NCI-H187 (cell line): ENCODE measurements at places on chromosomes 4 and X.
A peak's percentile ranks its signal among the peaks of the same experiment; 100 is the strongest.

DNA sequence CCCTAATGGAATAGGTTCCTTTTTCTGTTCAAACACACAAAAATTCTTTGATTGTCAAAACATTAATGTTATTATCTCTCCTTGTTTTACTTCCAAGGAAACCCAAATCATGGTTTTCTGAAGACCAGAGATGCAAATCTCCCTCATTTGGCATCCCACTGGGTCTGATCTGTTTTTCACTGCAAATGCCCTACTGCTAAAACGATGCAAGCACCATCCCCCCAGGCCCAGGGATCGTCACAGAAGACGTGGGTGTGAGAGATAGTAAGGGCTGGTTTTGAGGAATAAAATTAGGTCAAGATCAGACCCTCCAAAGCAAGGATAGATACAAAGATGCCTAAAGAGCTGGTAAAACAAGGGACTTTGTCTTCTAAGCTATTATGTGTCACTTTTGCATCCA, 33.6 kb downstream of the GSPT2 start:
- DNase-seq, result no peak

DNA sequence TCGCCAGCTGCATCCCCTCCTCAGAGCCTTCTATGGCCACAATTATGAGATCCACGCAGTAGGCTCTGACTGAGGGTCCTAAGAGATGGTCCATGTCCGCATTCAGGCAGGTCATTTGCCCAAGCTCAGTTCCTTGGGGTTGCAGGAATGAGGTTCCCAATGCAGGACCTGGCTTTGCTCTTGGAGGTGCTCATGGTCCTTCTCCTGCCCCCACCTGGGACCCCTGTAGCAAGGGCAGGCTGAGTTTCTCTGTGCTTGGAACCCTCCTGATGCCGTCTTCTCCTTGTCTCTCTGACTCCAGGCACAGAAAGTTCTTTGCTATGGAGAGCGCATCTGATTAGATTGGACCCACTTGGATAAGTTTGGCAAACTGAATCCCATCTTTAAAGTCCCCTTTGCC, 16.5 kb upstream of the SHOX start:
- DNase-seq, result no peak

DNA sequence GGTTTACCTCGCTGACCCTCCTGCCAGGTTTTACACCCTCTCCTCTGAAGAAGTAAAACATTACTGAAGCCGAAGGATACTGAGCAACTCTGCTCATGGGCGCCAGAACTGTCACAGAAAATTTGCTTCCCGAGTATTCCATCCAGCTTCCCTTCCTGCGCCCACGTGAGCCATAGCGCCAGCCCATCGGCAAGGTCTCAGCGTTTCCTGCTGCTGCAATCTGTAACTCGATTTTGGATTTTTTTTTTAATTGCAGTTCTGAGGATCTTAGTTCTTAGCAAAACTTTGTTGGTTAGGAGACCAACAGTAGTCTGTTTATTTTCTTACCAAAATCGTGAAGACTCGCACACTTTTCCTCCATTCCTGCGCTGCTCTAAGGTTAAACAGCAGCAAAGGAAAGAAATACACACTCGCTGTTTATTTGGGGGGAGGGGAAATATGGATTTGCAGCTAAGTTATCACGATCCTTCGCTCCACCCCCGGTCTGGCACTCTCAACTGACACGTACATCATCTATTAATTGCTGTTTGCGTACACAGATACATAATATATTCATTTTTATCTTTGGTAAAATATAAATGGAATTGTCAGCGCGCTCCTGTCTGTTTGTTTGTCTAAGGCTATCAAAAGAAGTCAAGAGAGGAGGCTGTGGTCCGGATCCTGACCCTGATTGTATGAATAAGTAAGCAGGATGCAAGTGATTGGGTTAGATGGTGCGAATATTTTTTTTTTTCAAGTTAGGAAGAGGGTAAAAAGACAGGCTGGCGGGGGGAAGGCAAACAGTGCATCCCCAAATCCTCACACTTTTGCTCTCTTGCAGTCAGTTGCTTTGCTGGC, at the start of gene TLL1:
TSS of gene TLL1 (plus strand) at position 777 of the 837 bp plus-strand sequence. CDS start 668 bp downstream, outside the sequence.
- DNase-seq, result no peak

GRCh38 chr4:181569553-181569952, 673.6 kb upstream of the TENM3 start:
- no peak for DNase-seq

DNA sequence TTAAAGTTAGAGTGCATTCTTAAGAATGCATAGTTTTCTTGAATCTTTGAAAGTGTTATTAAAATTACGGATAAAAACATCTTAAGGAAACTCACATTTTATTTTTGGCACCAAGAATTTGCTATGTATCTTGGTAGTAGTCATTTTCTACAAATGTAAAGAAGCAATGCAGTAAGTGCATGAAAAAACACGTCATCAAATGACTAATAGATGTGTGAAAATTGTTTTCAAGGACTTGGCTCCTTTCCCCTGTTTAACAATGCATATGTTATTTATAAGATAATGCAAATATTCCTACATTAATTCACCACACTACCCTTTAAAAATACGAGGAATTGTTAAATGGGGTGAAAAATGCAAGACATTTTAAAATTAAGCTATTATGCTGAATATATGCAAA, 461.2 kb upstream of the PCDH7 start:
- no peak for DNase-seq

DNA sequence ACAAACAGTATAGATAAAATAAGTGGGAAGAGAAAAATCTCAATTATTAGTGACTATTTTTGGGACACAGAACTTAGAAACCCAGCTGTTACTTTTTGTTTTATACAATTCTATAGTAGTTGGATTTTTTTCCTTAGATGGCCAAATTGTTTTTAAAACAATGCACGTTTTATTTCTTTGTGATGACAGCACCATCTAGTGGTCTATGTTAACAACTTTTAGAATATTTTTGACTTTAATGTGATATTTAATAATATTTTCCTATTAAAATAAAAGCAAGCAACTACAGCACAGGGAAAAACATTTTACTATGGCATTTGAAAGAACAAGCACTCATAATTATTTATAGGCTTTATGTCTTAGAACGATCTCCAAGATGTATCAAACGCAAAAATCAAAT, 5.6 kb upstream of the SMIM31 start:
- DNase-seq, result no peak

- DNase-seq, result no peak
These were observed 206.2 kb downstream of the KCNIP4 start for GRCh38 chr4:21742326-21742725.

DNA sequence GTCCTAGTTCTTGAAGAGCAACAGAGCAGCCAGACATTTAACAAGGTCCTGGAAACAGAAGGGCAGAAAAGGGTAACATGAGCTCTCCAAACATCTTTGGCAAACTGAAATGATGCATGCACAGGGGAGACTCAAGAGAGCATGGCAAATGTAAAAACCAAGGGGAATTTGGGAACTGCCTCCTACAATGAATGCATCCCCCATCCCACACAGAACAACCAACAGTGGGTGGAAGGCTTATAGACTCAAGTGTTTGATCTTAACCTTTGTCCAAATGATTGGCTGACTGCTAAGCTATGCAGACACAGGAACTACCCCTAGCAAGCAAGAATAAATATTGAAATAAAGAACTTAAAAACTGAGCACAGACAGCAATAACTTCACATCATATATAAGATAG, 74.4 kb downstream of the CENPC start:
- DNase-seq, result no peak

GRCh38 chr4:151669990-151670389, 90.8 kb downstream of the GATB start:
- no peak for DNase-seq

DNA sequence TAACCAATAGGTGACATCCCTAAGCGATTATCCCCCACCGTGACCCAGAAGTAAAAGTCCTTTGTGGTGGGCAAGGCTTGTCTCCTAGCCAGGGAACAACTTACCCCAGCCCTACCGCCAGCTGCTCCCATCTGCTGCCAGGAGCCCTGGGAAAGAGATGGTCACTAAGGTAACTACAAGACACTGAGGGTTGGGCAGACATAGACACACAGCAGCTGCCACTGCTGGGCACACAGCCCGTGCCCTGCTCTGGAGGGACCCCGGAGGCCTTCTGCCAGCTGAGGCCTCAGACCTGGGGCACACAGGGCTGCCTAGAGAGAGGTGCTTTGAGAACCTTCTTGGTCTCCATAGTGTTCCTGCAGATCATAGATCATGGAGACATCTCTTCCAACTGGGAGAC, 53.0 kb upstream of the PROM1 start:
- DNase-seq, result no peak

GRCh38 chrX:116172976-116173375, 2.4 kb downstream of the AGTR2 start:
- DNase-seq, result no peak

DNA sequence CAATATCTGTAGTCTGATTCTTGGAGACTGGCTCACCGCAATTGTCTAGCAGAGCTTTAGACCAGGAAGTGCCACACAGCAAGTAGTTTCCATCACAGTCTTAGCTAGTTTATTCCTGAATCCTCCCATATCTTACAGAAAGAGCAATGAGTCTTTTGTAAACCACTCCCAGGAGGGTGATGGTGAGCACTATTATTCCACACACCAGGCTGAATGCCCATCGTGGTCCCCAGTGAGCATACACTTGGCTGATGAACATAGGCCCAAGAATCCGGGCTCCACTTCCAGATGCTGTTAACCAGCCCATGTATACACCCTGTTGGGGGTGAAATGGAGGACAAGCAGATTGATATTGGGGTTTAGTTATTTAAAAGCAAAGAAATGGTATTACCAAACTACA, 39.8 kb downstream of the PLK4 start:
- no peak for DNase-seq

DNA sequence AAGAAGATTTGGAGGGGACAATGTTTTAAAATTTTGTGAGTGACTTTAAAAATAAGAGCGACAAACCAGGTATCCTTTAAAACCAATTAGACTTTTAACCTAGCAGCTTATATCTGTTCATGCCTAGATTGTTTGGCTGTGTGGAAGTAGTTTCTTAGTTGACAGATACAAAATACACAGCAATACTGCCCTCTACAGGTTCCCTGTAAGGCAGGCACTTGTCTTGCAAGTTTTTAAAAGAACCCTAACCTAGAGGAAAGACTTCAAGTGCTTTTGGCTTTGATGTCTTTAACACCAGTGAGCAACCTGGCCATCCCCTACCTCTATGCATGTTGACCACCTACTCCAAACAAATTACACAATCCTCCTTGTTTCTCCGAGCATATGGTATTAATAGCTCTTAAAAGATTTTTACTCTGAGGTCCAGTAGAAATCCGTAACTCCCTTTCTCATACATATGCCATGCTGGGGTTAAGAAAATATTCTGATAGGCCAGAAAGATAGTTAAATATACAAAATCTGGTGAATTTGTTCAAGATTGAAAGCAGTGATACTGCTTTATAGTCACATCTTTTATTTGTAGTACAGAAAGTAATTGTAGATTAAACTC, 273.0 kb downstream of the ARHGAP24 start:
- peak; percentile 13 for DNase-seq

- DNase-seq, result no peak
These were observed 3.2 kb downstream of the THAP9 start for GRCh38 chr4:82903737-82904136.

DNA sequence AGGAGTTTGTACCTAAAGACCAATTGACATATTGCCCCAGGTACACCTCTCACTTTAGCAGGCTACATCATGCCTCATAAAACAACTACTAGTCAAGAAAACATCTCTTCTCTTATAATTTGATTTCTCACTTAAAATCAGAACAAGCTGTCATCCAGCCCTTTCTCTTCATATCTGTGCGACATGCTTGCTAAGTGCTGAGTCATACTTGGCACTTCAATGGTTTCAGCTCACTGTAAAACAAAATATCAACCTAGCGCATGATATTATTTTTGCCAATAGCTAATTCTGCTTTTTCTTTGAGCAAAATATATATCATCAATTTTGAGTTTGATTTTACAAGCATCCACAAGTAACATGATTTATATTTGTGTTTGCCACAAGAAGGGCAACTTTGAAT, 27.9 kb upstream of the FUNDC1 start:
- no peak for DNase-seq

DNA sequence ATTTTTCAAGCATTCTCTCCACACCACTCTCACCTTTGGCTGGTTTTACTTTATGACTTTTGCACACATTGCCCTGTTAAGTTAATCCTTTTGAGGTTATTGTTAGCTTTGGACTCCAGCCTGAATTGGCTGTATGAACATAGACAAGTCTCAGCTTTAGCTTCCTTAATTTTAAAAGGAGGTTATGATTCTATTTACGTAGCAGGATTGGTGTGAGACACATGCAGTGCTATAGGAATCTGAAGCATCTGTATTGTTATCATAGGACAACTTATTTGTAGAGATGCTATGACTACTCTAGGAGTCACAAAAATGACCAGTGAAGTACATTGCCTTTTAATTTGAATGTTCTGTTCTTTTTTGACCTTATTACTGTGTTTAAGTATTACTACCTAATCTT, 15.7 kb downstream of the PGAM4 start:
- no peak for DNase-seq

DNA sequence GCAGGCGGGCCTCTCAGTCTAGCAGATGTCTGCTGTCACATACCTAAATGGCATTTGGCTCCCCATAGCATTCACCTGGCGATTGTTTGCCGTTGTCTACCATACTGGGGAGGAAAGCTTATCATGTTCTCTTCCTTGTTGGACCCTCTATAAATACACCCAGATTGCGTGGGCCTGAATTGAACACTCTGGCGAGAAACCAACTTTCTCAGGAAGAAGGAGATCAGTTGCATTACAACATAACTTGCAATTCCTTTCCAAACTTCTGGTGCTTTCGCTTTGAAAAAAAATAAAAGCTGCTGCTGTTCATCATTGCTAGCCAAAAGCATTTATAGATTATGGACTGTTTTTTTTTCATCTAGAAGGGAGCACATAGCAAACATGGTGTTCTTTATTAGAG, 230.0 kb upstream of the GPC4 start:
- DNase-seq, result no peak

- no peak for DNase-seq
These were observed 114.4 kb downstream of the STK32B start for GRCh38 chr4:5165420-5166369.

DNA sequence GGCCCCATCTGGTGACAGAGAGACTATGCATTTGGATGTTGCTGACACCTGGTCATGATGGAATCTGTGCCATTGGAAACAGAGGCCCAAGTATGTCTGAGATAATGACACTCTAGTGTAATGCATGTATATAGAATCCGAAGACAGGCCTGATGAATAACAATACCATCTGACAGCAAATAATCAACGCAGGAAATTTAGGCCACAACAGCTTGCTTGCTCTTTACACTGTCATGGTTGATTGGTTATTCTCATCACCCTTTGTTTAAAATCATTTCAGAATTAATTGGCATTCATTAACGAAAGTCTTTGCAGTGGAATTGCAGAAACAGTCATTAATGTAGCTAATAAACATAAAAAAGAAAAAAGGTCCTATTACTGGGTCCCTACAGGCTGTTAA, 194.8 kb downstream of the AFF2 start:
- DNase-seq, result no peak

- no peak for DNase-seq
These were observed 113.9 kb upstream of the VAMP7 start for GRCh38 chrX:155767051-155767875.

GRCh38 chrX:110046001-110046400, 43.1 kb downstream of the TMEM164 start:
- DNase-seq, result no peak
